Kidney (tissue), 22 donors: ENCODE measurements at places on chromosomes 5 and 9. TPM values are rescaled to one million over a fixed set of nuclear protein-coding genes. Genes with fewer than 3 reads are reported as not detected.
A peak's percentile ranks its signal among the peaks of the same experiment; 100 is the strongest.

GRCh38 chr5:40220260-40220659 lies 459.5 kb upstream of the PTGER4 start:
- no peak for DNase-seq

DNA sequence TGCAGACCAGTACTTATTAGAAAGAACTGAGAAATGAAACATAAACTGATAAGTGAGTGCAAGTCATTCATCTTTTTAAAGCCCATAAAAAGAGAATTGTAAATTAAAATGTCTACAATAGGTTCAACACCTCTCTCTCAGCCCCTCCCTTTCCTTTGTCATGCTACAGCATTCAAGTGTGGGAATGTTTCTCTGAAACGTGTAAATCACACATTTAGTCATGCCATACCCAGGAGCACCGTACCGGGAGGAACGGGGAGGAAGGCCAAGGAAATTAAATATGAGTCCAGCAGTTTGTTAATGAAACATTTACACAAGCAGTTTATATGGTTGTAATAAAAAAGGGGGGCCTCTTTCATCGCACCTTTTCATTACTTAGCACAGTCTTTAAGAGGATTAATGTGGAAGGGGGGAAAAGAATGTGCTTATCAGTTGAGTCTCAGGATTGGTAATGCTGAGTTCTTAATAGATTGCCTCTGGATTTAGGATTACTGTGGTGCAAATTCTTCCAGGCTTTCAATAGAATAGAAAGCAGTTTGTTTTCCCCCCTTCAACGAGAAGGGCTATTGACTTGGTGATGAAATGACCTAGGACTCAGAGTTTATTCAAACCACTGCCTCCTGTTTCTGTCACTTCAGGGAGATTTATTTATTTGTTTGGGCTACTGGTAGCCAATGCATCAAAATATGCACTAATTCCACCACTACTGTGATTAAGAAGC lies 176.0 kb upstream of the ZNF608 start:
- DNase-seq: peak; percentile 29

GRCh38 chr5:97888439-97888838 lies 705.4 kb upstream of the RIOK2 start:
- DNase-seq: peak; percentile 14

DNA sequence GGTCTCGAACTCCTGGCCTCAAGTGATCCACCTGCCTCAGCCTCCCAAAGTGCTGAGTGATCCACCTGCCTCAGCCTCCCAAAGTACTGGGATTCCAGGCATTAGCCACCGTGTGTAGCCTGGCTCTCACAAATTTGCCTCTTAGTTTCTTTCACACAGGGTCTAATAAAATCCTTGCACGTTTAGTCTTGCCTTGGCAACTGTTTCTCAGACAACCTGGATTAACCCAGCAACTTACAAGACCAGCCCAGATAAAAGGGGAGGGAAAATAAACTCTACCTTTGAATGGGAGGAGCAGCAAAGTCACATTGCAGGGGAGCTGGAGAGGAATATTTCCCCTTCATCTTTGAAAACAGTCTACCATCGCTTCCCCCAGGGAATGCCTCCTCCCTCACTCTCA lies 29.3 kb upstream of the GNA14 start:
- DNase-seq: no peak

GRCh38 chr5:102324714-102325113 lies 28.6 kb upstream of the SLCO4C1 start:
- no peak for DNase-seq

- no peak for DNase-seq
Observed at GRCh38 chr9:16357828-16358227, 512.6 kb downstream of the BNC2 start.

DNA sequence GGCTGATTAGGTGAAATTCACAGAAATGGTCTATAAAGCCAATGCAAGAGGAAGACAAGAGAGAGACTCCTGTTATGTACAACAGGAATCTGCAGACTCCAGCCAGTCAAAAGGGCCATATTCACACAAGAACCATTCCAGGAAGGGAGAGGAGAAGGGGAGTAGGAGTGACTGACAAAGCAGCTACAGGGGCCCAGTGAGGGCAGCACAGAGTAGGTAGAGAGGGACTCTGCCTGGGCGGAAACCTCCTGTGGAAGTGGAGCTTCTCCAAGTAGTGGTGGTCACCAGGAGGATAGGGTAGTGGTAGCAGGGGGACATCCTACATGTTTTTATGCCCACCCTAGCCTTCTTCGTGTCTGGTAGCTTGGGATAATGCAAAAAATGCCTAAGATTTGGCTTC lies 667.3 kb downstream of the ACTL7B start:
- no peak for DNase-seq

GRCh38 chr5:78404682-78405293 lies 44.4 kb downstream of the SCAMP1 start:
- no peak for DNase-seq

DNA sequence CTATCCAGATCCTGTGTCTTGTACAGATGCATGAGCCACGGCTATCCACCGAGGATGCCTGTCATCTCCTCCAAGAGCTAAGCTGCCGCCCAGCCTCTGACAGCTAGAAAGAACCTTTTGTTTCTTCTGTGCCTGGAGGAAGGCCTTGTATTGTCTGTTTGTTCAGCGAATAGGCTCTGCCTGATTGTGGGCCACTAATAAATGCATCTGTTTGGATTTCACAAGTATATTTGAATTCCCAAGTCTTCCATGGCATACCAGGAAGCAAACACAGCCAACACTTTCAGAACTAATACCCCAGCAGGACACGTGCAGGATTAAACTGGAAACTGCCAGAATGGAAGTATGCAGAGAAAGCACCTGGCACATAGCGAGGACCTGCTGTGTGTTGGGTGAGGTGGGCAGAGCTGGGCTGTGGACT lies 92.7 kb upstream of the NEURL1B start:
- no peak for DNase-seq

DNA sequence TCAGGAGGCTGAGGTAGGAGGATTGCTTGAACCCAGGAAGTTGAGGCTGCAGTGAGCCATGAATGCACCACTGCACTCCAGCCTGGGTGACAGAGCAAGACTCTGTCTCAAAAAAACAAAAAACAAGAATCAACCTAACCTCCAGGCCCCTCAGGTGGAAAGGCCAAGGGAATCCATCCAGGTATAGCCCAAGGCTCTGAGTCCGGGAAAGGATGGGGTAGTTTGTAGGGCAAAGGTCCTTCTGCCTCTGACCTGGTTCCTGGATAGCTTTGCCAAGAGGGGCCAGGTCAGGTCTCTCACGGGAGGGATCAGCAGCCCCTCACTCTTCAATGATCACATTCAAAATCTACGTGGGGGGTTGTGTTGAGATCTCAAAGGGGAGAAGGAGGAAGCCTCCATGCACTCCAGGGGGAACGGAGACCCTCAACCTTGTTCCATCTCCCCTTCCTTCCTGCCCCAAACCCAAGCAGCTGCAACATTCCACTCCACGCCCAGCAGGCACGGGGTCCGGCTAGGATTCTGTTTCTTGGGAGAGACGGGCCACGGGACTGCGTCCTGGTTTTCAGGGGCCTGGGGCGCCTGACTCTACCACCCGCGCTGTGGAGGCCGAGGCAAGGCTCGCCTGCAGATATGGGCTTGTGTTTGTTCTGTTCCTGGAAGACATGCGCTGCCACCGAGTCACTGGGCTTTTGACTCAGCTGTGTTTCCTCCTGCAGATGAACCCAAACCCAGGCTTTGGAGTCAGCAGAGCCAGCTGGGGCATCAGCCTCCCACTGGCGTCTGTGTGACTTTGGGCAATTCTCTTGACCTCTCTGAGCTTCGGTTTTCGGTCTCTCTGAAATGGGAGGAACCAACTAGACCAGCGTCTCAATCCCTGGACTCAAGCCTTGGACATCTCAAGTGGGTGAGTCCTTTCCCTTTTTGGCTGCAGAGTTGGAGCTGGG lies 35.5 kb downstream of the PLPP7 start:
- DNase-seq: peak; percentile 42

DNA sequence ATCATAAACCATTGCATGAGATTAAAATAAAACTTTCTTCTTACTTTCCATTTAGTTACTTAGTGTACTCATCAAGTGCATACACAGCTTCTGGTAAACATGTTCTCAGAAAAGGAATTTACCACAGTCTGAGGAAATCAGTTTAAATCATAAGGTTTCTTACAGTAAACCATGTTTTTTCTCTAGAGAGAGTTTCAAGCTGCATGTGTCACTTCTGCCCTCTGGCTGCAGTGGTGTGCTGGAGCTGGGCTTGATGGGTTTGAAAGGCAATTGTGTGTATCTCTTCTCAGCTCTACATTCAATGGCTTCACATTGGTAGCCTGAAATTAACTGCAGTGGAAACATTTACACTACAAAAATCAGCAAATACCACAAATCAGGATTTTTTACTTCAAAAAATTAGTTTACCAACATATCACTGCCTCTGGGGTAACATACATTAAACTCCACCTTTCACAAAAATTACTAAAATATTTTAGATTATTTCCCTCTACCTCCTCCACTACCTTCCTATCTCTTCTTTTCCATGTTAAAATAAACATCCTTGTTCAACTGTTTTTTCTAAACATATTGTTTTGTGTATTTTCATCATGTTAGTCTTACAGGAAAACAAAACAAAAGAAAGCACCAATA lies 414.3 kb downstream of the ANXA1 start:
- DNase-seq: no peak

Gene FGFR4
- total RNA-seq: 72.6 TPM
